ENCODE measurements at places on chromosomes 2 and 18.

DNA sequence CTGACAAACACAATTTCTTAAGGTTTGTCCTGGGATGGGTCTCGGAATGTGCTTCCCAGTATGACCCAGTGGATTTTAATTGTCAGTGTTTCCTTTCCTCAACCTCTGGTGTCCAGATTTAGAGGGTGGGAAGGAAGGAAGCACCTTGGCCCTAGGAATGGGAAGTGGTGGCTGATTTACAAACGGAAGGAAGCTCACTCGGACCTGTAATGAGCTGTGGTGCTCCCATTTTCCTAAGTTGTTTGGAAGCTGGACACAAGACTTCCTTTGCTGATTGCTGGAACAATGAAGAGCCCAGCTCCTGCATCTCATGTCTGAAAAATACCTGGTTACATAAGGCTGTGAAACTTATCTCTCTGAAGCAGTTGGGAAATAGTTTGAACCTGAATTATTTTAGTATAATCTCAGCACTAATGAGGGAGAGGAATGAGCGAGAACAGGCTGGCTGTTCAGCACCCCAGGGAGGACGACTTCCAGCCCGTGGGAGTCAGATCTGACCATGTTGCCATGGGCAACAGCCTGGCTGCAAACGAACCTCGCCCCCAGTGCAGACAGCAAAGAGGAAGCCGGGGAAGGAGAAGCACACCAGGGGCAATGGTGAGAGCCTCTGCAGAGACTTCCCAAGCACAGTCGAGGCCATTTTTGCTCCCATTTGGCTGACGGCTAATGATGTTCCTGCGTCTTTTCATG, 74.4 kb upstream of the ASB18 start:
- no peak for DNase-seq

- no peak for DNase-seq
These were observed 514.8 kb upstream of the HNMT start for GRCh38 chr2:137449454-137449853.

DNA sequence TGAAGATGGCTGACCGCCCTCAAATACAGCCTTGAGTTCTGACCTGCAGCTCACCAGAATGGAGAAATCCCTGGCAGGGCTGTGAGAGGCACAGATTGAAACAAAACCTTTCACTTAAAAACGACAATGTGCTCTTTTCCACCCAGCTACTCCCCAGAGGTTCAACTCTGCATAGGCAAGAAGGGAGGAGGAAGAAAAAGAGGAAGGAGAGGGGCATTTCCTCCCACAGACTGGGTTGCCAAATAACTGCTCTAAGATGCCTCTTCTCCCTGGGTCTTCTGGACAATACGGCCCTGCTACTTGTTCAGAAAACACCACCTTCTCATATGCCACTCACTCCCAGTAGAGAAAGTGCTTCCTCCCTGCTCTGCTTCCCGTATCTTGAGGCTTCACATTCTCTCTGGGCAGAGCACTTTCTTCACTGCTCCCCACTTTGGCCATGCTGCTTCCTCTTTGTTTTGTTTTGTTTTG, 136.4 kb upstream of the SLC1A4 start:
- peak; percentile 73 for DNase-seq

DNA sequence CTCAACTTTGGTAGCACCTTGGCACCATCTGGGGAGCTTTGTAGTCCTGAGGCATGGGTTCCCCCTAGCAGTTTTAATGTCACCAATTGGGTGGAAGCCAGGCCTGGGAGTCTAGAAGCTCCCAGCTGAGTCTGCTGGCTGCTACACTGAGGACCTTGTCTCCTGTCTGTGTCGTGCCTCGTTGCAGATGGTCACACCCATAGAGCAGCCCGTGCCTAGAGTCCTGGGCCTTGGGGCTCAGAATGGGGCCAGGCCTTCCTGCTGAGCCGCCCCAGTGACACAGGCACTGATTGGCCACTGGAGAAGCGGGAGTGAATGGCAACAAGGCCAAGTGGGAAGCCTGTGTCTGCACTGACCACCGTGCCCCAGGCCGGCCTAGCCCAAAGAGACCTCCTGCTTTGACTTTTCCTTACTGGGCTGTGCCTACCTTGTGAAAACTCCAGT, 113.2 kb downstream of the SH3RF3 start:
- no peak for DNase-seq

DNA sequence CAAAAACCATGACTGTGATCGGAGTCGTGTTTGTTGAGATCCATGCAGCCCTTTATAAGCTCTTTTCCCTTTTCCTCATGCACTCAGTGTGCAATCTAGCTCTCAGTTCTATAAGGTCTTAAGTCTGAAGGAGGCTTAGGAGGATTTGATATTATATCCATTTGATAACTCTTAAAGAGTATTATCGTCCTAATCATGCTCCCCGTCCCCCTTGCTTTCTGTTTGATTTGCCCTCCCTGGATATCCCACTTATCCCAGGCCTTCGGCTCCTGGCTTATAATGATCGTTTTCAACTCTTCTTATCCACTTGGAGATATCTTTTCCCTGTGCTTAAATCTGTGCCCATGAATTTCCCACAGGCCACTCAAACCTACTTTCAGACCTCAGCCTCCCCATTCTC, 1917.7 kb upstream of the PIK3C3 start:
- no peak for DNase-seq

DNA sequence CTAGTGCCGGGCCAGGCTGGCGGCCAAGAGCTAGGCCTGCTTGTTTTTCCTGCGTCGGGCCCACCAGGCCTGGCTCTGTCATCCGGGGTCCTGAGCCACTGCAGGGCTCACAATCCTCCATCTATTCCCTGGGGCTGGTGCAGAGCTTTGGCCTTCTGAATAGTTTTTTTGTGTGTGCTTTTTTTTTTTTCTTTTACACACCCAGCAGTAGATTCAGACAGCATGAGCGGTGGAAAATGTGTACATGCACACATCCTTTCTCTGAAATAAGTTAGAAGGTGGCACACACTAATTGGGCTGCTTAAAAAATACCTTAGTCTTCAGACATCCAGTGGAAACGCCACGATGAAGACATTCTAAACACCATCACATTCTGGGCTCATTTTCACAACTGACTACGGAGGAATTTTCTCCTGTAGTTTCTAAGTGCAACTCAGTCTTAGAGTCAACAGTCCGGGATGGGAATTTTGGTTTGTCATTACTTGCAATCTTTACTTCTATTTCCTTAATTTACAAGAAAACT, 6.1 kb downstream of the ZFP36L2 start:
- no peak for DNase-seq

DNA sequence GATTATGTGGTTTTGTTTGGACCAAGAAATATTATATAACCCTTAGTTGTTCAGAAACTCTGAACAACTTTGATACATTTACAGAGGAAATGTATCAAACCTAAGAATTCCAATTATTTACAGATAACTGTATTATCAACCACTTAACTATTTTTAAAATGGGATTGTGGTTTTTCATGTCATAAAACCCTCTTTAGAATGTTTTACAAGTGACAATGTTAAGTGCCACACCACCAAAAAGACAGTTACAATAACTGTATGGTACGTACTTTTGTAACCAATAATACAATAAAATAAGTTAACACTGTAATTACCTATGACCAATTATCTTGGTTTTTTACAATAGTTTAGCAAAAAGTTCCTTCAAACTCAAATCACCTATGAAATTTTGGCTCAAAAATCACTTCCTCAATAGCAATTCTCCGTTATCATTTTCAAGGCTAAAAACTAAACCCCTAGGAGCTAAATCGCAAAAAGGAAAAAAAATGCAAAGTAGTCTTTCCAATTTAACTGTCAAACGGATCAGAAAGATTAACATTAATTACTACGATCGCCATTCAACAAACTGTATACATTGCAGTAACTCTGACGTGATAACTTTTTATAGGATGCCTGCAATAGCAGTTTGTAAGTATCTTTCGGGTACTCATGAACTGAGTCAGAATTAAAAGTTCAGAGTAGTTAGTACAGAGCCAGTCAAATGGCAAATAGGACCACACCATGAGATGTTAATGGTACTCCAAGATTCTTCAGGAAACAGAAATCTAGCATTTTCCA, 1.5 kb downstream of the ROCK1 start:
- DNase-seq: no peak

GRCh38 chr2:37775908-37776250, 104.4 kb upstream of the CDC42EP3 start:
- no peak for DNase-seq

DNA sequence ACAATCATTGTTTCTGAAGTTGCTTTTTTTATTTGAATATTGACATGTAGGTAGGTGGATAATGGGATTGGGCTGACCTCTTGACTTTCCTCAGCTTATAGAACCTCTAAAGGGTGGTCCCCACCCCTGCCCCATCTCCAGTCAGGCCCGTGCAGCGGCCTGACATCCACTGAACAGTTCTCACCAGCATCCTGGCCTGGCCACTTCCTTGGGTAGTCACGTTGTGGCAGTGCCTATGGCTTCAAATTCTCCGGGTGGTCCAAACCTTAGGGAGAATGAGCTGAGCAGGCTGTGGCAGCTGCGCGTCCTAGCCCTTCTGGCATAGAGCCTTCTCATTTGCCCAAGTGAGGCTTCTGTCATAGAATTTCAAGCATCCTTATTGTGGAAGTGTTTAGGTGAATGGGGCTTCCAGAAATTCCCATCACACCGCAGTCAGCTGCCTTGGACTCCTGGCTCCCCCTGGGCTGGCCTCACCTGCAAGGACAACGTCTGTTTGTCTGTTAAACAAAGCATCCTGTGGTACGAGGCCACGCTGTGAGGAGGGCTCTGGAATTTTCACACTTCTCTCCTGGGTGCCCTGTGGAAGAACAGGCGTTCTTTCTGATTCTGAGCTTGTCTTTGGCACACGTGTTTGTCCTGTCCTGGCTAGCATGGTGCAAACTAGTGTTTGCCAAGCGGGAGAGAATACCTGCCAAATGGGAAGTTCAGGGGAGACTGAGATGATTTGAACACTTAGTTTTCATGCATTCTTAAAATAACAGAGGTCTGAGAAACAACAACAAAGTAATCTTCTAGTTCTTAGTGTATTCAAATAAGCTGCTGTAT, 31.8 kb upstream of the OTOS start:
- DNase-seq: no peak

DNA sequence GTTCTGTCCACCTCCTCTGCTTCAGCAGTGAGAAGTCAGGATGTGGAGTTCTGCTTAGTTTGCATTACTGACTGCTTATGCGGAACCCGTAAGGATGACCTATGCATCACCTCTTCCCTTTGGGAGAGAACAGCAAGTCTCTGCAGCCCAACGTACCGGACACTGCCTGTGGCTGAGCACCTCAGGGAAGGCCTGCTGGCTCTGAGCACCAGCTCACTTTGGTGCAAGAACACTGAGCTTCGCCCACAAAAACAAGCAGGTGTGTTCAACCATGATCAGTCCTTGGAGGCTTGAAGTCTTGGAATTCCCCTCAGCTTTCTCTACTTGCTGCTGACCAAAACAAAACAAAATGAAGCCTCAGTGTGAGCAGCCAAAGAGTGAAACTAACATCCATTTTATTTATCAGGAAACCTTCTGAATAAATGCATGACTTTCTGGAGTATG, 52.7 kb upstream of the NCK2 start:
- peak; percentile 43 for DNase-seq

- DNase-seq: no peak
These were observed 468.2 kb downstream of the EPHA4 start for GRCh38 chr2:221103930-221104329.

- DNase-seq: peak; percentile 46
These were observed 566 bp upstream of the CMPK2 start for GRCh38 chr2:6866275-6866671.

All from B cell (primary cell).